ENCODE measurements at places on chromosomes 4 and X.

DNA sequence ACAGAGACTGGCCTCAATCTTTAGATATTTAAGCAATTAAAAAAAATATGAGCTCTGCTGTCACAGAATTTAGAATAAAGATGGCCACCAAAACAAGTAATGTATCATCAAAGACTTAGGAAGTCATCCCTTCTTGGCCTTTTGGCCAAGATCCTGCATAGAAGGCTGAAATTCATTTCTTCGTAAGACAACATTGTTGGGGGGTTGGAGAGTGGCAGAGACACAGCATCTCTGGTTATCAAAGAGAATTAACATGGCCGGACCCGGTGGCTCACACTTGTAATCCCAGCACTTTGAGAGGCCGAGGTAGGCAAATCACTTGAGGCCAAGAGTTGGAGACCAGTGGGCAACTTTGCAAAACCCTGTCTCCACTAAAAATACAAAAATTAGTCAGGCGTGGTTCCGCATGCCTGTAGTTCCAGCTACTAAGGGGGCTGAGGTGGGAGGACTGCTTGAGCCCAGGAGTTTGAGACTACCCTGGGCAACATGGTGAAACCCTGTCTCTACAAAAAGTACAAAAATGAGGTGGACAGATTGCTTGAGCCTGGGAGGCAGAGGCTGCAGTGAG is 4.0 kb downstream of the PPM1K start:
- DNase-seq: no peak

GRCh38 chrX:134570899-134571298 is 87.4 kb downstream of the PLAC1 start:
- DNase-seq: no peak

- DNase-seq: no peak
Observed at GRCh38 chrX:43604753-43605152, 51.3 kb upstream of the MAOA start.

- DNase-seq: no peak
Observed at GRCh38 chrX:69507500-69507789, 3.3 kb downstream of the NALF2 start.

DNA sequence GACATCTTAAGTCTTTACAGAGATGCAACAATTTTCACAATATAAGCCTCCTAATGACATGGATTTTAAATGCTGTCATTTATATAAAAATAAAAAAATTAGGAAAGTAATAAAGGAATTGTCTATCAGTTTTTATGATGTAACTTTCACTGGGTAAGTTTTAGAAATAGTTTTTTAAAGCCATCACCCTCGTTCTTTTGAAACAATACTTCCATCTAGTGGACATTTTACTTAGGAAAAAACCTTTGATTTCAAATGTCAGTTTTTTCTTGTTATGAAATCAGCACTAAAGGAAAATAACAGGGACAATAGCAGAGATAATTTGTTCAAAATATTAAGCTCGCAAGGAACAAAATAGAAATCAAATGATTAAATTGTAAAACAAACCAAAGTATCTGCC is 24.3 kb upstream of the NDNF start:
- no peak for DNase-seq

GRCh38 chrX:13511944-13512330 is 57.5 kb upstream of the EGFL6 start:
- DNase-seq: no peak

DNA sequence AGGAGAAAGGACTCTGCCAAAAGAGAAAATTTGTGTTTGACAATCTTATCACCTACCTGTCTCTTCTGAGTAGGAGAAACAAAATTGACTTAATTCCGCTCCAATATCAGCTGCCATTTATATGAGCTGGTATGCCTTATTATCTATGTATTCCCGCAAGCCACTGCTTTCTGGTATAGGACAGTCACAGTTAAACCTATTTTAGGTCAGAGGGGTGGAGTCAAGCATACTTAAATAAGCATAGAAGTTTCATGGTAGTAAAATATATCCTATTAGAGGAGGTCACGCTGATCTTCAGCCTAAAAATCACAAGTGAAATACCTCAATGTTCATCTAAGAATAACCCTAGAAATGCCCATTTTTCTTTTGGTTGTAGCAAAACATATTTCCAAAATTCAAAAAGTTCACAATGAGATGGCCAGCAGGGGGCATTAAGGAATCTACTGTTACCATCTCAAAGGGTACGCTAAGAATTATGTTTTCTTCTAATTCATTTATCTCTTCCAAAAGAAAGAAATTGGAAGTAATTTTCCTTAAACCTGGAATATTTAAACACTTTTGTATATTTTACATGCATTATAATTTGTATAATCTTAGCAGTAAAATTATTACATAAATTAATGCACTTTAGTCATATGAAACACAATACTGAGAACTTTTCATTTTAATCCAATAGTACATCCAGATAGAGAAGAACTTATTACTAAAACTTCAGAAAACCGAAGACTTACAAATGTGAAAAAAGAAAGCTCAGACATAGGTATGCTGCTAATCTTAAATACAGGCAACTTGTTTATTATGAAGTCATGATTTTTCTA is 10.5 kb downstream of the PPAT start:
- no peak for DNase-seq

GRCh38 chrX:123487669-123488068 is 245.2 kb downstream of the THOC2 start:
- DNase-seq: no peak

GRCh38 chr4:148057984-148058859 is 326.3 kb downstream of the ARHGAP10 start:
- no peak for DNase-seq

DNA sequence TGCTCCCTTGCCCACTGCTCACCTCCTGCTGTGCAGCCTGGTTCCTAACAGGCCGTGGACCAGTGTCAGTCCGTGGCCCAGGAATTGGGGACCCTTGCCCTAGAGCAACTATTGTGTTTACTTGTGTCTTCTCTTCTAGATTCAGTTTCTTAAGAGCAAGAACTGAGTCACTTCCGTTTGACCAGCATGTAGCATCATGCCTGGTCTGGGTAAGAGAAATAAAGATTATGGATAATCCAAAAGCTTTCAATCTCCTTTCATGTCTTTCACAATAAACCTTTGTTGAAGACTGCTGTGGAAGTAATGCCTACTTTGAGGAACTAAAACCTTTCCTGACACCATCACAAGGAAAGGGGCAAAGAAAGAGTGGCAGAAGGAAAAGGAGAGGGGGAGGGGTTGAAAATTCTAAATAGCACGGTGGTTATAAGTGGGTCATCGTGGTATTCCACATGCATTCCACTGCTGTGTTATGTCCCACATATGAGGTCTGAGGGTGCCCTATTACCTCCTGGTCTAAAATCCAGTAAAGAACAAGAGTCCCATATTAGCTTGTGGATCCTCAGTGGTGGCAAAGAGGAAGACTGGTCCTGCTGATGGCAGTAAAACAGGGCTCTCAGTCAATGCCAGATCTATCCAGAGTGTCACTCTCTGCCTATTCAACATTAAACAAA is 133.4 kb downstream of the RASL11B start:
- DNase-seq: no peak

GRCh38 chr4:3022112-3022511 is 52.2 kb downstream of the HTT-AS start:
- DNase-seq: no peak

GRCh38 chr4:153809307-153809706 is 20.4 kb upstream of the SFRP2 start:
- no peak for DNase-seq

GRCh38 chr4:60589425-60589824 is 610.7 kb upstream of the ADGRL3 start:
- no peak for DNase-seq

DNA sequence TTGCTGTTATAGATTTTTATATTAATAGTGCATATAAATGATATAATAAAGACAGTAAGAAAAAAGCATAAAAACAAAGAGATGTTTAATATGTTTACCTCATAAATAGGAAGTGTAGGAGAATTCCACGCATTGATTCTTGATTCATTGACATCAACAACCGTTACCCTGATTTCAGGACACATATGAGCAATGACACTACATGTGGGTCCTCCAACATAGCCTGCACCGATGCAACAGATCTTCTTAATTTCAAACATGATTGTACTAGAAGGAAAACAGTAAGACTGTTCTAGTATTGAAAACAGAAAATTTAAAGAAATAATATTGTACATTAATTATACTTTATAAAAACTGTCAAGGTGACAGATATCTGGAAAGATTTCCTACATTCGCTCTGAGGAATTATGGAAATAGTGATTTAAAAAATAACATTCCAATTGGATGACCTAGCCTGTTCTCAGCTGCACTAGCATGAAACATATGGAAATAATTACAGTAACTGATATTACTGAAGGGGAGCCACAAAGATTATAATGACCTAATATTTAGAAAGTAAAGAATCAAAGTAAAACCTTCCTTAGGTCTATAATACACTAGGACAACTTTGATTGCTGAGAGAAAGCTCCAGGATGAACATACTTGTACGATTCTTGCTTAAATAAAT is 5.9 kb downstream of the UGDH start:
- no peak for DNase-seq

GRCh38 chrX:131725001-131725654 is 181.3 kb downstream of the OR13H1 start:
- DNase-seq: no peak

- no peak for DNase-seq
Observed at GRCh38 chr4:72994670-72995069, 74.8 kb downstream of the COX18 start.

DNA sequence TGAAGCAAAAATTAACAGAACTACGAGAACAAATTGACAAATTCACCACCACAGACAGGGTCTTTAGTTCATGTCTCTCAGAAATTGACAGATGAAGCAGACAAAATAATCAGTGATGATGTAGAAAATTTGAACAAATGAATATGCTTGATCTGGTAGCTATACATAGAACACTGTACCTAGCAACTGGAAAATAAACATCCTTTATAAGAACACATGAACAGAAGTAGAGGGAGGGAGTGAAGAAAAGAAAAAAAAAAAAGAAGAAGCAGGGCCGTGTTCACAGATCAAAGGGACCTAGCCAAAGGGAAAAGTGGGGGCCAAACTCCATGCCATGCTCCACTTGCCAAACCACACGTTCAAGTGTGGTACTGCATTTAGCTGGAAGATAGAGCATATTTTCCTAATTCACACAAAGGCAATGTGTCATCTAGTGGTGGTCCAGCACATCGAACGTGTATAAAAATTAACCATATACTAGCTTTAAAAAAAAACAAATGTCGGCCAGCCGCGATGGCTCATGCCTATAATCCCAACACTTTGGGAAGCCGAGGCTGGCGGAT is 5.6 kb upstream of the THOC2 start:
- no peak for DNase-seq

DNA sequence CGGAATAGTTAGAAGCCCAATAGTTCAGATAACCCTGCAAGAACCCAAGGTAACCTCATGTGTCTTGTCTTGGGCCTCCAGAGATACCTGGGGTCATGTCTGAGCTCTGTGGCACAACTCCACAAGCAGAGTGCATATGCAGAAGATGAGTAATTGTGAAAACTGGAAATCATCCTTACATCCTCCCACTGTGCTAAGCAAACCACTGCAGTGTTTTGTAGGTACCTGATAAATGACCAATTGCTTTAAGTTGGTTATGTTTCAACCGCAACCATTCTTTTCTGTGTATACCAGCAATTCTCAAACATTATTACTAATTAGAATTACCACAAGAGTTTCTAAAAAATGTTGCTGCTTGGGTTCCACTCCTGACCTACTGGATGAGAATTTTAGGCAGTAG is 73.2 kb downstream of the CBLL2 start:
- DNase-seq: no peak

DNA sequence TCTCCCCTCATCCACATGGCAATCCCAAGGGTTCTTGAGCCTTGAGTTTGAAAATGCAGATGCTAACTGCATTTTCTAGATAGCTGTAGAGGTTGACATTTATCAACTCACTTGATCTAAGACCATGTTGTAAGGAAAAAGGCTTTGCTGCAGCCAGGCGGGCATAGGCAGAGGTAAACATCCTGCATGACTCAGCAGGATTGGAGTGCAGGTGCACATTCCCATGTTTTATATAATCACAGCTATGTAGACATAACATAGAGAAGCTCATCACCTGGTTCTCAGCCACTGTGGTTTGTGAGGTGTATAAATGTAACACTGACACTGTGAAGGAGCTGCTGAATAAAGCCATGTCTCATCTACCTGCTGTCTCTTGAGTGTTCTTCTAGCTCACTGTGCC is 62.3 kb upstream of the PDE5A start:
- no peak for DNase-seq

- DNase-seq: no peak
Observed at GRCh38 chr4:187017147-187017546, 293.5 kb upstream of the FAT1 start.

DNA sequence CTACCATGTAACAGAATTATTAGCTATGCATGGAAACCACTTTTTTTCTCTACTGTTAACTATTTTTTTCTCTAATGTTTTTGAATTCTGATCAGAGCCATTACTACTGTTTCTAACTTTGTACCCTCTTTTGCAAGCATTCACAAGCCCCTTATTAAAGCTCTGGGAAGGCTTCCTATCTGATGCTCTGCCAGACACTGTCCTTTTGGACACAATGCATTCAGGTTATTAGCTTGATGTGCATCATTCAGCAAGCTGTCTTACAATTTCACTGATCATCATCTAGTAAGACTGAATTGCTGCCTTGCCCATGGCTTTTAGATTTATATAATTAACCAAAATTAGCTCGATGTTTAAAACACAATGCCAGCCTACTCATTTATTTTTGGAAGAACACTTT is 155.1 kb downstream of the NR3C2 start:
- DNase-seq: no peak

DNA sequence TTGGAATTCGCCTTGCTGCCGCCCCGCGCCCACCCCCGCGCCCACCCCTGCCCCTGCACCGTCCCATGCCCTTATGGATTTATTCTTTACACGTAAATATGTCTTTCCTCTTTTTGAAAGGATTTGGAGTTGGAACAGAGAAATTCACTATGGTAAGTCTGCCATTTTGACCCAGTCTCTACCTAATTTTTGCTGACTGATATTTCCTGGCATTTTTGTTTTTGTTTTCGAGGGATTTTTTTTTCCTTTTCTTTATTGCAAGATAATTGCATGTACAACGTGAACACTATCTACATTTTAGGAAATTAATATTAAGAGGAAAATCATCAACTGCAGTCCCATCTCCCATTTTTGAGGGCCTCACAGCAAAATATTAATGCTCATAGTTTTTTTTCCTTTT is 468 bp upstream of the SPIN2B start:
- DNase-seq: no peak

DNA sequence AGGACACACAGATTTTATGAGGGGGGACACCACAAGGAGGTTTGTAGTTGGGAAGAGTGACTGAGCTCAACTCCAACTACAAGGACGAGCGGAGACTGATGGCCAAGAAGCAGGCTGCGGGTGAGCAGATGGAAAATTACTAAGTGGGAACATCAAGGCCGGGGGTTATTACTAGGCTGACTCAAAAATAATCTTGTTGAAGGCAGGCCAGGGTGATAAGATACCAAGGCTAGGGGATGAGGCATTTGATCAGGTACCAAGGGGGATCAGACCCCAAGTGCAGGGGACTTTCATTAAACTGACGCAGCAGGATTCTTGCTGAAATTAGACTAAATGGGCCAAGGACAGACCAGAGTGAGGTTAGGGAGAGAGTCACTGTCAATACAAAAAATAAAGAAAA is 119.4 kb upstream of the SORBS2 start:
- no peak for DNase-seq
